ENCODE measurements at places on chromosomes 7 and 10. TPM values are rescaled to one million over a fixed set of nuclear protein-coding genes. Genes with fewer than 3 reads are reported as not detected.

MRPS24 gene
- 101 TPM for total RNA-seq

BMPER gene
- 1.9 TPM for total RNA-seq

NPFFR1 gene
- not detected for total RNA-seq

PRRT4 gene
- total RNA-seq, result 2.4 TPM

CDHR1 gene
- total RNA-seq, result 1.3 TPM

Measured in cardiac septum (tissue), 1 donor.